SK-N-SH treated with all-trans-retinoic acid at 6 μM for 48 hours (cell line): ENCODE measurements at places on chromosomes 5 and 9.

DNA sequence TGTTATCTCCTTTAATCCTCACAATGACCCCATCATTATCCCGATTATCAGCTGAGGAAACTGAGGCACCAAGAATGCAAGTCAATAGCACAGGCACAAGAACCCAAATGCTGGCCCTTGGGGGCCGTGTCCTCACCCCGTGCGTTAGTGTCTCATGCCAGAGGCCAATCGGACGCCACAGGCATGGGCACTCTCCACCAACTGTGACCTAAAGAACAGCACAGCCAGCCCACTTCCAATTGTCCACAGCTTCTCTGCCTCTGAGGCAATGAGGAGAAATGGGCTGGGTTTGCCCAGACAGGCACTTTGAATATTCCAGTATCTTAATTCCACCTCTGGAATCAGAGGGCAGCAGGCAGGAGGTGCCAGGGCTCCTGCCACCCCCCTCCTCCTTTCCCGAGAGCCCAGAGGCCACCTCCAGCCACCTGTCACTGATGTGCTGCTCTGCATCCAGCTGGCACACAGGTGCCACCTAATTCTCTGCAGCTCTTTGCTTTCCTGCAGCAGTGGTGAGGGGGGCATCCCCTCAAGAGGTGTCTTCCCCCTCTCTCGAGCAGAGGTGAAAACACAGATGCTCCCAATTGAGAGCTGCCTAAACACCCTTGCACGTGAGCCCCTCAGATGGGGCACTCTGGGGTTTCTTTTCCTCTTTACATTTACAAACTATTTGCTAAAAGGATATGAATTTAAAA is 107.5 kb downstream of the ROR2 start:
- ATAC-seq, result no peak

- ATAC-seq, result no peak
These were observed 7.8 kb upstream of the TMEM268 start for GRCh38 chr9:114603248-114603647.

DNA sequence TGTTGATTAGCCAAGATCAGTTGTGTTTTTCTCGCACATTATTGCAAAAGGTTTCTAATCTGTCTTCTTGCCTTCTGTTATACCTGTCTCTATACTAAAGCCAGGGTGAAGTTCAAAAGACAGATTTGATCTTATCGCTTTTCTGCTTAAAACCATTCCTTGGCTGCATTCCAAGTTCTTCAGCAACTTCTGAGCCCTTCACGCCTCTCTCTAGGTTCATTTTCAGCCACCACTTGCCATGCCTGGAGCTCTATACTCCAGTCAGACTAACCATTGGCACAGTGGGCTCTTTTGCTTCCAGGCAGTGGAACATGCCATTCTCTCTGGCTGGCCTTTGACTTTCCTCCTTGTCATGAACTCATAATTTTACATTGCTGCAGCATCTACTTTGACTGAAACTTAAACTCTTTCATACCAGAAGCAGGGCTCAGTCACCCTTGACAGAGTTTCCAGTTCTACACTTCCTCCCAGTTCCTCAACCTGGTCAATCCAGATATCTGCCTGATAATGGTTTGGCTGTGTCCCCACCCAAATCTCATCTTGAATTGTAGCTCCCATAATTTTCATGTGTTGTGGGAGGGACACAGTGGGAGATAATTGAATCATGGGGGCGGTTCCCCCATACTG is 114.4 kb downstream of the SLC12A2 start:
- no peak for ATAC-seq

GRCh38 chr5:96218653-96219052 is 214.4 kb downstream of the PCSK1 start:
- ATAC-seq, result no peak

DNA sequence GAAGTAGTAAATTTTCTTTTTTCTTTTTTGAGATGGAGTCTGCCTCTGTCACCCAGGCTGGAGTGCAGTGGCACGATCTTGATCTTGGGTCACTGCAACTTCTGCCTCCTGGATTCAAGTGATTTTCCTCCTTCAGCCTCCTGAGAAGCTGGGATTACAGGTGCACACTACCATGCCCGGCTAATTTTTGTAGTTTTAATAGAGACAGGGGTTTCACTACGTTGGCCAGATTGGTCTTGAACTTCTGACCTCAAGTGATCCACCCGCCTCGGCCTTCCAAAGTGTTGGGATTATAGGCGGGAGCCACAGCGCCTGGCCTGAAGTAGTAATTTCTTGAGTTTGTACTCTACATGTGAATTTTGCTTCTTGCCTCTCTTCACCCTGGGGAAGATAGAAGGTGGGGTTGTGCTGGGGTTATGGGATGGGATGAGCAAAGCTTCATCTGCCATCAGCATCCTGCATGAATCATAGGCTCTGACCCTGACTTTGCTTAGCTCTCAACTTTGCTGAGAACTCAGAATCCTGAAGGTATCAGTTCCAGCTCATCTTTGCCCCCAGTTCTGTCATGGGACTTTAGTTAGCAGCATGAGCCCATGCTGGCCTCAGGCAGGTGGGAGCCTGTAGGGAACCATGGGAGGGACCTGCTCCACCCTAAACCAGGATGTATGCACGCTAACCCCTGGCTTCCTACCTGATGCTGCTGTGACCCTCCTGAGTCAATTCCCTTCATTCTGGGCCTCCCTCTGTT is 9.3 kb upstream of the CCL21 start:
- ATAC-seq, result no peak

GRCh38 chr5:101658433-101658832 is 637.7 kb downstream of the SLCO4C1 start:
- ATAC-seq, result no peak
